Renal pelvis (tissue), 12 donors: ENCODE measurements at places on chromosomes 12 and 14.

DNA sequence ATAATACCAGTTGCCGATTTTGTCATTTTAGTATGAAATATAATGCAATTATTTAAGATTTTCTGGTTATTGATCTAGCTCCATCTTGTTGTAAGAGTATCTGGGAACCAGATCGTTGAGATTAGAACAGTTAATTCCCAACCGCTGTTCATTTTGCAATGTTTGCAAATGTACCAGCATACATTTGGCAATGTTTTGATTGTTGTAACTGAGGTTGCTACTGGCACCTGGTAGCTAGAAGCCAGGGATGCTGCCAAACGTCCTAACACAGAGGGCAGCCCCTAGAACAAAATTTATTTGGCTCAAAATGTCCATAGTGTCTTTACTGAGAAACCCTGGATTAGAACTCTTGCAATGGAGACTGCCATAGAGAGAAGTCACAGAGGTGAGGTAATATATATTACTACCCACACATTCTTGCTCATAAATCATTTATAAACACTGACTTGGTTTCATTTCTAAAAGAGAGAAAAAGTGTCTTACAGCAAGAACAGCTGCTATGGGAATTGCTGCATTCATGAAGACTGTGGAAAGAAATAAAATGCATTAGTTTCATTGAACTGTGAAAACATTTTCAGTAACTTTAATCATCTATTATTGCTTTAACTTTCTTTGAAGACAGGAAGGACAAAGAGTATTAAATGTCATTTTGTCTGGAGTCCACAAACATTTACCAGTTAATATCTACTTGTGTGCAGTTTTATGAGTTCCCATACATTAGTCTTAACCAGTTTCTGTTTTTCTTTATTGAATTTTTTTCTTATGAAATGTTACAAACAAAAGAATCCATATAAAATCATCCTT lies 46.2 kb downstream of the ABCC9 start:
- no peak for DNase-seq

- no peak for DNase-seq
These were observed 1.2 kb downstream of the LMO3 start for GRCh38 chr12:16604596-16605252.

DNA sequence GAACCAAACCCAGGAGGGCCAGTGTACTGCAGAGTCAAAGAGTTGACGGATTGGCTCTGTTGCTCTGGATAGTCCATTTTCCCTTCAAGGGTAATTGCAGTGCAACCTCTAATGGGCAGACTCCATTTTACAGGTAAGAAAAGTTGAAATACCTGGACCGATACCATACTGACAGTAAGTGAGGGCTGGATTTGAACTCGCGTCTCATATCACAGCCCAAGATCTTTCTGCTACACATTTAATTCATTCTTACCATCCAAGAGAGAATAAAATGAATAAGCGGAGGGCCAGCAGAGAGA lies 356 bp upstream of the ZC3H14 start:
- no peak for DNase-seq

DNA sequence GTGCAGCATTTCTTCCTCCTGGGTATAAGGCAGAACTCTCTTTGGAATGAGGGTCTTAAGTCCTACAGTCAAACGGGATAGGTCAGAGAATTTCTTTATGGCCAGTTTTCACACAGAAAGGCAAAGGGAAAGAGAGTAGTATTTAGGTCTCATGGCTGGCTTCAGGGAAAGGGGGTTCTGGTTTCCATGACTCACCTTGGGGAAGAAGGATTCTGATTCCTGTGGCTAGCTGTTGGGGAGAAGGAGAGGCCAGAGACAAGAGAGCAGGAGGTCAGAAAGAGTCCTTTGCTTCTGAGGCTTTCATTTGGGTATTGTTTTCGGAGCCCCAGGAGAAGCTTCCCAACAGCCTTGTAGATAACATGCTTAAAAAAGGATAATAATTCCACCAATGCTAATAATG lies 332.5 kb downstream of the NPAS3 start:
- no peak for DNase-seq

- no peak for DNase-seq
These were observed 11.4 kb downstream of the TMEM121 start for GRCh38 chr14:105537580-105538474.

DNA sequence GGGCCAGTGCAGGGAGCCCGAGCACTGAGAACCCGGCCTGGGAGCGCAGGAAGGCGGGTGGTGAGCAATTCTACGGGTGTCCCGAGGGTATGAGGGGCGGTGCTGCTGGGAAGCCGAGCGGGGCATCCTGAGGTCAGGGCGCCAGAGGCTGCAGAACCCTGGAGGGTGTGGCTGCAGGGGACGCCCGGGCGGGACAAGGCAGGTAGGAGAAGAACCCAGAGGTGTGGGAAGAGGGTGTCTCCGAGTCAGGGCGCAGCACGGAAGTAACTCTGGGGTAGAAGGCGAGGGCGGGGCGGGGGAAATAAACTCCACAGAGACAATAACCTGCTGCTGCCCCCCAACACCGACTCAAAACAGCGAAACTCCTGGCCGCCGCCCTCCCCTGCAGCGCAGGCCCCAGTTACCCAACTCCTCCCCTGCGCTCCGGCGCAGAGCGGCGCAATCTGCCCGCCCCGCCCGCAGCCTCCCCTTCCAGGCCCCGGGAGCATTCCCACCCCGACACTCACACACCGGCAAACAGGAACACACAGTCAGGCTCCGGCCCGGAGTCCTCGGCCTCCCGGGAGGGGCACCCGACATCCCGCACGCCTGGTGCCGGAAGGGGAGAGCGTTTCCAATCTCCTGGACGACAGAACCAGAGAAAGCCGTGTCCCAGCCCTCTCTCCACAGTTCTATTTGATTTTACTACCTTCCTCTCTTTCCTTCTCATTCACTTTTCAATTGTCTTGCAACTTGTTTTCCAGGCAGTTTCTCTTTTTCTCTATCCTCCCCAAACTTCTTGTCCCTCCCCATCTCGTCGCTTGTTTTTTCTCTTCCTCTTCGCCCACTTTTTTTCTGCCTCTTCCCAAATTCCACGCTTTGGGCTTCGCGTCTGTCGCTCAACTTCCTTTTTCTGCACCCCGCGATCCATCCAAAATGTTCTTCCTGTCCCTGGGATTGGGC lies 2.4 kb downstream of the HRK start:
- no peak for DNase-seq

DNA sequence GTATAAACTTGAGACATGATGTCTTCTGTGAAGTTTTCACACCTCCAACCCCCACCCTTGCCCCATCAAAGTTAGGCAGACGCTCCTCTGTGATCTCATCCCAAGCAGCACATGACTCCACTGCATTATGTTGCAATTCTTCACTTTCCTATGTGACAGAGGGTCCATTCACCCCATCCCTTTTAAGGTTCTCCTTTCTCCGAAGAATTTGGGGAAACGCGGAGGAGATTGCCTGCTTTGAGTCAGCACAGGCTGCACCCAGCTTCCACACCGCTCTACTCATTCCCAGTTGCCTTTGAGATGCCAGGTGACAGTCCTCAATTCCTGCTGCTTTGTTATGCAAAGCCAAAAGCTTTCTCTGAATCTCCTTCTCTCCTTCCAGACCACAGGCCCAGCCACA lies 61.8 kb downstream of the PHLDA1 start:
- DNase-seq: no peak

DNA sequence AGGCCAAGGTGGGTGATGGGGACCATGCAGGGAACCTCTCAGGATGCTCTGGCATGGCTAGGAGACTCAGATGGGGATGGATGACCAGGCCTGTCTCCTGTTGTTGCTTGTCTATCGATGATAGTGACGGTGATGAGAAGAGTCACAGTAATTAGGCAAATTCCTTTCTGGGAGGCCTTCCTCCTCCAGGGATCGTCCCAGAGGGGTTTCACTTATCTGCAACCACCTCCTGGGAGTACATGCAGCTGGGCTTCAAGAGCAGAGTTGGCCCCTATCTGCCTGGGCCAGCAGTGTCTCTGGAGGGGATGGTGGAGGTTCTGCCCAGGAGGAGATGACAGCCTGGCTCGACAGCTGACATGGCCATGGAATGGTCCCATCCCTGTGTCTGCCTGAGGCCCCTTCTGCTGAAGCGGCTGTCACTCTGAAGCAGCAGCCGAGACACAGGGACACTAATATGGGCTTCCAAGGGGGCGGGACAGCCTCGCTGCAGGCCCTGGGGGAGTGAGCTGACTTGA lies 27.5 kb upstream of the OAS1 start:
- no peak for DNase-seq

GRCh38 chr14:86597279-86597678 lies 1067.3 kb downstream of the FLRT2 start:
- no peak for DNase-seq

DNA sequence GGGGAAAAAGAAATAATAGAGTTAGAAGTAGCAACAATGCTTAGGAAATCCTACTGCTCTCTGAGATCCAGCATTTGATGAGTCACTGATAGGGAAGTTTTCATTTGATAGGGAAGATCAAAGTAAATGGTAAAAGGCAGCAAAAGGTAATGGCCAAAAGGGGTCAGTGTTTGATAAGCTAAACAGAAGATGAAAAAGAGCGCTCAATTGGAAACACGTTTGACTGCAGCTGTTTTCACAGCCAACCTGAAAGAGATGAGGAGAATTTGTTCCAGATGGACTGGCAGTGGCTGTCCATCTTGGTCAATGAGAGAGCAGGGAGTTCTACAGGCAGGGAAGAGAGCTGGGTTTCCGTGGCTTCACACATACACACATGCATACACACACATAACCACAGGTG lies 264.2 kb downstream of the TMEM132C start:
- no peak for DNase-seq

- DNase-seq: no peak
These were observed 116.4 kb downstream of the PRICKLE1 start for GRCh38 chr12:42473130-42473529.

- no peak for DNase-seq
These were observed 8.8 kb upstream of the PEX5 start for GRCh38 chr12:7180685-7181084.

GRCh38 chr12:68800294-68800693 lies 7.7 kb upstream of the MDM2 start:
- no peak for DNase-seq

GRCh38 chr12:100942984-100943749 lies 148.6 kb downstream of the ANO4 start:
- no peak for DNase-seq

DNA sequence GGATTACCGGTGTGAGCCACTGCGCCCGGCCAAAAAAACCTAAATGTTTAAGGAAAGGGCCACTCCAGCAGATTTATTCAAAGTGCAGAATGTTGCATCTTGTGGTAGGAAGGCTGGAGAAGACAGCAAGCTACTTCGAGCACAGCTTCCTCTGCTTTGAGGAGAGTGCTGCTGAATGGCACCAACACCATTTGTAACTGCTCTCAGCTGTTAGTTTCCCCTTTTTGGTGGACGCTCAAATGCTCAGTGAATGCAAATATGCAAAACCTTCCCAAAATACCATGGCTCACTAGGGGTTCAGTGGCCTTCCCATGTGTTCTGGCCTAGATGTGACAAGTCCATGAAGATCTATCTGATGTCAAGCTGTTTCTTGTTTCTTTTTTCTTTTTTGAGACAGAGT lies 2.9 kb upstream of the TDRD9 start:
- DNase-seq: no peak

DNA sequence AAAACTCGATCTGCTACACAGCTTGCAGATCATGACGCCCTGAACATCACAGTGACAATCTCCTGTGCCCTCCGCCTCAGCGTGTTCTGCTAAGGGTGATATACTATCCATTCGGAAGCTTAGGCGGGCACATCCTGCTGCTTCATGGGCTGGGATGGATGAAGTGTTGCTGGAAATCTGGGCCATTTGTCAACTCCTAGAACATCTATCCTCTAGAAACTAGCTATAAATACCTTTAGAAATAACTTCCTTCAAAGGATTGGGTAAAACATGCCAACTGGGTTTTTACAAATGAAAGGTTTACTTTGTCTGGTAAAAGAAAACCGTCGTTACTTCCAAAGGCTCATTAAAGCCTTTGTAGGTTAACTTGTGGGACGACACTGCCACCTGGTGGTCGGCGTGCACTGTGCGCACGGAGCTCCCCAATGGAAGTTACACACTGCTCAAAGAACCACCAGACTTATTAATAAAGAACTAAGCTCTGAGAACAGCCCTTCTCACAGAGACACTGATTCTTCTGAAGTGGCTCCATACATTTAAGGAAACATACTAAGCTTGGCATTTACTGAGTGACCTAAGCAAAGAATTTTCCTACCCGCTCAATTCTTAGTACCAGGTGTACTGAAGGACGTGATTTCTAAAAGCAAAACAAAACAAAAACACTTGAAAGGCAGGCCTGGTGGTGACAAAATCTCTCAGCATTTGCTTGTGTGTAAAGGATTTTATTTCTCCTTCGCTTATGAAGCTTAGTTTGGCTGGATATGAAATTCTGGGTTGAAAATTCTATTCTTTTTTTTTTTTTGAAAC lies 21.6 kb upstream of the CACNA2D4 start:
- peak; percentile 80 for DNase-seq

- no peak for DNase-seq
These were observed 340.6 kb downstream of the SEC23A start for GRCh38 chr14:38762426-38762825.

DNA sequence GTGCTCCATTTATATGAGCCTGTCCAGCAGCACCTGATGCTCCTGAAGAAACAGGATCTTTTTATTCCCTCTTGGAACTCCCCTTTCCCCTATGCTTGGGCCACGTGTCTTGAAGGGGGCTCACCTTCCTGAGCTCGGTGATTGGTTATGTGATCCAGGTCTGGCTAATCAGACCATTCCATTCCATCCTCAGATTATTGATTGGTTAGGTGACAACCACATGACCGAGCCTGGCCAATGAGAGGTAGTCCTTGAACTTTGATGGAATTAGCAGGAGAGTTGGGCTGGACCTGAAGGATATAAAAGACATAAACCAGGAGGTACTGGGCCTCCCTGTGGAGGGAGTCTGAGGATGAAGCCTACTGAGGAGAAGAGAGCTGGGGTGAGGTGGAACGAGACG lies 216.6 kb upstream of the LHX5 start:
- DNase-seq: no peak

GRCh38 chr12:24478254-24478653 lies 470.6 kb downstream of the BCAT1 start:
- DNase-seq: no peak
